Large intestine (tissue), 12 donors: ENCODE measurements at places on chromosomes 1 and 21.
A peak's percentile ranks its signal among the peaks of the same experiment; 100 is the strongest.

DNA sequence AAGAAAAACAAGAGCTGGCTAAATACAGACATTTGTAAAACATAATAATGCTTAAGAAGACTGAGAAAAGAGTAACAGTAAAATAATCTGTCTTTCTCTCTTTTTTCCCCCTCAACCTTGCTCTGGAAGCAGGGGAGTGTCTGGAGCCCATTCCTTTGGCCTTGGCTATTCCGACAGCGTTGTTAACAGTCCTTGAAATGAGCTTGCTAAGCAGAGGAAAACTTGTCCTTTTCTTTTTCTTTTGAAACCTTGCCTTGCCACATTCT is 6.7 kb upstream of the CA6 start:
- no peak for DNase-seq

DNA sequence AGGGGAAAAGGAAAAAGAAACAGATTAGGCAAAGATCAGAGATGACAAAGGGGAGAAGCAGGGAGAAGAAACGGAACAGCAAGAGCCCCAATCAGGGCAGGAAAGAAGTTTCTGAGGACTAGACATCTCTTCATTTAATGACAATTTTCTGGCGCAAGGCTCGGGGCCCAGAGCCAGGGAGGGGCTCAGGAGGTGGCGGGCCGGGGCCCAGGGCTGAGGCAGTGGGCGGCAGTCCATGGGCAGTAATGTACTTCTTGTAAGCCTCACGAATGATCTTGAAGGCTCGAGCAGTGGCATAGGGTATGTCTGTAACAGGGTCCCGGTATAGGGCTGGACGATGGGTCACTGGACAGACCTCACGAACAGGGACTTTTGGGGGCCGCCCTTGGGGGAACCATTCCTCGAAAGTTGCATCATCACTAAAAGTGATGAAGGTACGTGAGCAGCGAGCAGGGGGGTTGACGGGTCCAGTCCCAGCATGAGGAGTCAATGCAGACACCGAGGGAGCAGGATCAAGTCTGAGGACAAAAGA is 799 bp upstream of the TMOD4 start:
- DNase-seq, result no peak

DNA sequence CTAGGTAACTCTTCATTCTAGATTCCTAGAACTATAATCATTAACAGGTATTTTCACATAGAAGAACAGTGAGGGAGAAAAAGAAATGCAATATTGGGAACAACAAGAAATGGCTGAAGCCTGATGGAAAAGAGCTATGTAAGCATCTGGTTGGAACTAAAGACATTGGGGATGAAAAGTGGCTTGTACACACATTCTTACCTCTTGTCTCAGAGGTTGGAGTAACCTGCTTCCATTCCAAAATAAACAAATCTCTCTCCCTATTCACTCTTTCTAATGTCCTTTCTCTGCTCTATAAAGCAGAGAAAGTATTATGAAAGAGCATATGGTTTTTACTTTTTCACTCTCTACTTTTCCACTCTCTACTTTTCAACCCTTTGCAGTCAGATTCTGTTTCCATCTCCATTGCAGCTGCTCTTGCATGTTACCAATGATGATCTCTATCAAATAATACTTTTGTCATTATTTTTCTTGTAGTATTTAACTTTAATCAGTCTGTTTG is 37.5 kb downstream of the CMPK1 start:
- DNase-seq, result no peak

- DNase-seq, result no peak
Measured at GRCh38 chr1:21668951-21669257, 253 bp downstream of the RAP1GAP start.

GRCh38 chr1:110605901-110606656 is at the start of gene KCNA2:
TSS of gene KCNA2 (minus strand) at chr1:110606358. CDS start at chr1:110604782, 1,576 bp downstream.
- DNase-seq, result no peak

DNA sequence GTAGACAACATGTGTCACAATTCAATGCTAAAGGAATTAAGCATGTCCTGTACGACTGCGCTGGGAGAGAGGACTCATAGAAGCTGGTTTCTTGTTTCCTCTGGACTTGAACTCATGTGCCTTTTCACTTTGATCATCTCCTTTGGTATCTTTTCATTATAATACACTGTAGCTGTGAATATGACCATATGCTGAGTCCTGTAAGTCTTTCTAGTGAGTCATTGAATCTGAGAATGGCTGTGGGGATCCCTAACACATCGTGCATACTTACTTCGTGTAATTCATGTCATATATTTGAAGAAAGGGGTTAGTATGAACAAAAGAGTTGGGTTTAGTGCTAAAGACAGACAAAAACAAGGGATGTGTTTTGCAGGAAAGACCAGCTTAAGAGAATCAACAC is 148.1 kb upstream of the RUNX1 start:
- no peak for DNase-seq

- peak; percentile 95 for DNase-seq
Measured at GRCh38 chr1:37477198-37477931, 3.0 kb downstream of the ZC3H12A start.

GRCh38 chr21:34537838-34538237 is 25.8 kb upstream of the KCNE1 start:
- no peak for DNase-seq

DNA sequence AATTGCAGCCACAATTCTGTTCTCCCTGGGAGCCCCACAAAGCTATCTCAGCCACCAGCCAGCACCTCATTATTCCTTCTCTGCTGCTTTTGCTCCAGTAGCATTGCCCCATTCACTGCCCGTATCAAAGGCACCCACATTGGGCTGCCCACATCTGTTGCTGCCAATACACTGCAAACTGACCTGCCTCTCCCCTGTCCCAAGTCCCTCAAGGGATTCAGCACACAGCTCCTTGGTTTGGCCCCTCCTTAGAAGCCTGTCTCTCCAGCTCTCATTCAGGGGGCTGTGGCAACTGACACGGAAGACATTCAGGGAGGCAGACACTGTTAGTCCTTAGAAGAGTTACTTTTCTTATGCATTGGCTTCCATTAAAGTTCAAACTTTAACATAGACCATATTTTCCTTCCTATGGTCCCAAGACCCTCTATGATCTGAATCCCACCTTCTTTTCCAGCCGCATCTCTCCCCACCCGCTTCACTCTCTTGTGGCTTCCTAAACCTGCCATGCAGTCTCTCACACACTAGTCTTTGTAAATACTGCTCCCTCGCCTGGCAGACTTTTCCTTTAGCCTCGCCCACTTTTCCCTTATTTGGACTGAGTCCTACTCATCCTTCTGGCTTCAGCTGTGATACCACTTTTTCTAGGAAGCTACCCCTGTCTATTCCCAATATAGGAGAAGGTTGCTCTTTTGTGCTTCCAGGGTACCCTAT is 19.3 kb upstream of the KLHDC8A start:
- no peak for DNase-seq

DNA sequence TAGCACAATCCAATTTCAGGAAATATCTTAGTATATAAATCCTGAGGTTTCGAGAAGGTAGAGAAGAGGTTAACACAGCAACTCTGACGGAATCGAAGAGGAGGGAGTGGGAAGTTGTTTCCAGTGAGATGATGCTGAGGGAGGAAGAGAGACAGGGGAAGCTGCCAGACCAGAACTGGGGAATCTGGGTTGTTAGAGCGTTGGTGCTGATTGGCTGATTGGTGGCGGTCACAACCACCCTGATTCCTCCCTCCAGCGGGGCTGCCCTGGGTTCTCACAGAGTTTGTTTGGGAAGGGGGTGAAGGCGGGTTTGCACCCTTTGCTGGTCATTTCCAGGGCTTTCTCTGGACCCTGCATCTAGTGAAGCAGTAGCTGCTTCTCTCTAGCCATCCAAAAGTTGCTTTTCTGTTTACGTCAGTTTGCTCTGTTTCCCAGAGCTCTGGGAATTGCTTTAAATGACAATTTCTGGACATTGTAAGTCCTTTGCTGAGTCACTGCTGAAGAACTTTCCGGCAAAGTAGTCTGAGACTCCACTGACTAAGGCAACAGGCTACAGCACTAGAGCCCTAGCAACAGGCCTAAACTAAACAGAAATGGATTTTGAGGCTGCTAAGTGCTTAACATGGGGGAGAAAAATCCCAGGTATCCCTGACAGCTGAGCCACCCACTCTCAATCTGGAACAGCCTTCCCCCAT is 90.1 kb downstream of the TENT5C start:
- no peak for DNase-seq

DNA sequence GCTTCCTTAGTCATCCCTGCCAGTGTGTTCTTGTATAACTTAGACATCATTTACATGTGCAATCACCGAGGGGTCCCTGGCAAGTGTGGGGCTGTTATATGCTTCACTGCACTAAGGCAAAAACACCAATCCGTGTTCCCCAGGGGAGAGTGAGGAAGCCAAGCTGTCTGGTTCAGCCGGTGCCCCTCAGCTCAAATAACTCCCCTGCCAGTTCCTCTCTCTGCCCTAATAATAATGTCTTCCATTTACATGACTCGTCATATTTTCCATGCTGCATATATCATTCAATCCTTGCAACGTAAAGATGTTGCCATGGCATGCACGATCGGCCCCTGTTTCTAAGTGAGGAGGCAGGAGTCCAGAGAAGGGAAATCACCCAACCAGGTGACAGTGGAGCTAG is 24.4 kb upstream of the NDC1 start:
- no peak for DNase-seq

- no peak for DNase-seq
Measured at GRCh38 chr1:169316556-169316955, 51.0 kb downstream of the NME7 start.

- DNase-seq, result no peak
Measured at GRCh38 chr1:229685149-229685548, 59.1 kb downstream of the URB2 start.

- peak; percentile 21 for DNase-seq
Measured at GRCh38 chr1:40344597-40344996, 27.5 kb upstream of the COL9A2 start.

DNA sequence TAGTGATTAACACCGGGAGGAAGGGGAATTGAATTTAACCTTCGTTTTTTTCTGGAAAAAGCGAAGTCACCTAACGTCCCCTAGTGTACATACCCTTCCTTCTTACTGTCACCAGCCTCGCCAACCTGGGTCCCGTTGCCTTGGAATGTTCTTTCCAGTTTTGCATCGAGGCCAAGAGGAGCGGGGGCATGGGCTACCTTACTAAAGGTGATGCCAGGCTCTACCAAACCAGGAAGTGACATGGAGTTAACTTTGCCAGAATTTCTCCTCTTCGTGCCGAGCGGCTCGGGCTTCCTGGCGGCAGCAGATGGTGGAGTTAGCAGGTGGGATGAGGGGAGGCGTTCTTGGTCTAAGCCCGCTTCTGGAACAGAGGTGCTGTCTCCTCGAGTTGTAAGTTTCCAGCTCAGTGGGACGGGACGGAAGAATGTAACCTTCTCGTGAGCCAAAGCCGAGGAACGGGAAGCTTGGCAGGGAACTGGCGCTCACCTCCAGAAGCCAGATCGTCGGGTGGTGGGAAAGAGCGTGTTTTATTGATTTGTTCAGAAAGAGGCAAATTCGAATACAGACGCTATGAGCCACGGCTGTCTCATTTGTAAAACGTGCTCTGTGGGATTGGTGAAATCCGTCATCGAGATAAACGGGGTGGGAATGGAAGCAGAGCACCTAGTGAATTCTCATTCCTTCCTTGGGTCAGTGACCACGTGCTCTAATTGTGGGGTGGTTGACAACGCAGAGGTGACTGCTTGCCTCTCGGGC is 486 bp downstream of the NIPAL3 start:
- DNase-seq, result no peak

GRCh38 chr1:52080014-52080415 is 23.9 kb downstream of the BTF3L4 start:
- peak; percentile 62 for DNase-seq

DNA sequence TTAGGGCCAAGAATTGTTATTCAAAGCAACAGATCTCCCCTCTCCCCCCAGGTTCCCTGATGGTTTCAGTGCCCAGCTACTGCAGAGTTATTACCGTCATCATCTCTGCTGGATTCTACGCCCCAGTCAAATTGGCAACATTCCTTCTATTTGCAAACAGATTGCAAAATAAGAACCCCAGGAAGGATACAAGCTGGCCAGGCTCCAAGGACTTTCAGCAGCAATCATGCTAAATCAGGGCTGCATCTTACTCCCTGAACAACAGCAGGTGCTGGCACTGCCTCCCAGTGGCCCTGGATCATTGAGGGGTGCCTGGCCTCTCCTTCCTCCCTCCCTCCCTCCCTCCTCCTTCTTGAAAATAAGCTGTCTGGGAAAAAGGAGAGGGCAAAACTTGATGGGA is 521.6 kb upstream of the BEND5 start:
- no peak for DNase-seq

DNA sequence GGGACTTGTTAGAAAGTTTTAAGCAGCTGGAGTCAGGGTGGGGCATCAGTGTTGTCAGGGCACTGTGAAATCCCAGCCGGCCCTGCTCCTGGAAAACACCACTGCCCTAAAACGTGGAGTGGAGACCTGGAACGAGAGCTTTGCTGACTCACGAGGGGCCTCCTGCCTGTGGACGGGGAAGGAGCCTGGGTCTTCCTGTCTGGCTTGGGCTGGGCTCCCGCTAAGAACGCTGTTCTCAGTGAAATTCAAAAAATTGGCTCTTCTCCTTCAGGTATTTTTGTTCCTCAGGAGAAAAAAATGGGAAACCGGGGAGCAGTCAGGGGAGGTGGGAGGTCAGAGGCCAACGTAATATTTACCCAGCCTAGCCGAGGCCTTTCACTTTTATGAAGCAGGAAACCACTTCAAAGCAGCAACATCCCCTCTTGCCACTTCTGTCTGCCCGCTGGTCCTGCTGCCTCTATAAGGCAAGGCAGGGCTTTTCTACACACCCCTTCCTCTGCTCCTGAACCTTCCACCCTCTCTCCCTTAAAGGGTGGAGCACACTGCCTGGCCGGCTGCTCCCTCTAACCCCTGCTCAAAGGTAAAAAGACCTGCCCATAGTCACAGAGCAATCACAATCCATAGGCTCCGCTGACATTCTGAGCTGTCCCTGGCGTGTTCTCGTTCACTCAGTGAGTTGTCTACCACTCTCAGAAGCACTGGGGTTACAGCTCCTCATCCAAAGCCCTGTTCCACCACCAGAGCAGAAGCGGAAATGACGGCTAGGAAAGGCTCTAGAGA is 8.0 kb downstream of the PLXNA2 start:
- peak; percentile 65 for DNase-seq

- DNase-seq, result no peak
Measured at GRCh38 chr1:234206651-234207284, 166.5 kb upstream of the COA6 start.

GRCh38 chr1:175463853-175464252 is 271.3 kb upstream of the KIAA0040 start:
- DNase-seq, result no peak

DNA sequence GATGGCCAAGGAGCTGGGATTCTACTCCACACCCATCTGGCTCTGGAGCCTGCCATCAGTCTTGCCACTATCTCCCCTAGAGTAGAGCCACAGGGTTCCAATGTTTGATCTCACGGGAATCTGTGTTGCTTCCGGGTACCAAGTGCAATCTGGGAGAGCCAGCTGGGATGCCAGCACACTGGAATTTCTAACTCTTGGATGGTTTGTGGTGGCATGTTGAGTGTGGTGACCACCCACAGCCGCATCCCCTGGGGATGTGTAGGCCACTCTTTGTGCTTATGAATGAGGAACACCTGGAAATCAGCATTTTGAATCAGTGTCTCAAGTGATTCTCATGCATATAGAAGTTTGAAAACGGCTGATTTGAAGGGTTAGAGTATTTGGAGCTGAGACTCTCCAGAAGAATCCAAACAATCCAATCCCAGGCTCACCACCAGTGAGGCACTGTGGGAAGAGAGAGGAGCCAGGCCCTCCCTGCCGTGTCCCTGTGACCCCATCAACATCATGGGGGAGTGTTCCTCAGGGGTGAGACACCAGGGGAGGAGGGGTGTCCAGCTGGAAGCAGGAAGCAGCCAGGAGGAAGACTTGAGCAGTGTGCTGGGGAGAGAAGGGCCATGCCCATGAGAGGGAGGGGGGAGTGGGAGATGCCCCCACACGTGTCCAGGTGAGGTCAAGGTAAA is 13.4 kb downstream of the FBLIM1 start:
- DNase-seq, result no peak

- peak; percentile 55 for DNase-seq
Measured at GRCh38 chr1:7299329-7299799, 471.7 kb upstream of the VAMP3 start.
